ENCODE measurements at places on chromosomes 12 and 14. TPM values are rescaled to one million over a fixed set of nuclear protein-coding genes. Genes with fewer than 3 reads are reported as not detected.

- no peaks in the 10 kb centered on the region for H3K4me1 ChIP-seq
- H3K27ac ChIP-seq: no peak overlapping the region
- no peaks in the 10 kb centered on the region for H3K36me3 ChIP-seq
- no peak for DNase-seq
These were observed 73.2 kb upstream of the SCN8A start for GRCh38 chr12:51517800-51518199.

GRCh38 chr14:68612049-68612448, 180.8 kb downstream of the ZFP36L1 start:
- no peak overlapping the region for H3K27ac ChIP-seq
- DNase-seq: no peak
- H3K4me1 ChIP-seq: peaks cover 10% of the 10 kb centered on the region
- no peak overlapping the region for H3K4me3 ChIP-seq
- peaks cover 14% of the 10 kb centered on the region for H3K36me3 ChIP-seq

DNA sequence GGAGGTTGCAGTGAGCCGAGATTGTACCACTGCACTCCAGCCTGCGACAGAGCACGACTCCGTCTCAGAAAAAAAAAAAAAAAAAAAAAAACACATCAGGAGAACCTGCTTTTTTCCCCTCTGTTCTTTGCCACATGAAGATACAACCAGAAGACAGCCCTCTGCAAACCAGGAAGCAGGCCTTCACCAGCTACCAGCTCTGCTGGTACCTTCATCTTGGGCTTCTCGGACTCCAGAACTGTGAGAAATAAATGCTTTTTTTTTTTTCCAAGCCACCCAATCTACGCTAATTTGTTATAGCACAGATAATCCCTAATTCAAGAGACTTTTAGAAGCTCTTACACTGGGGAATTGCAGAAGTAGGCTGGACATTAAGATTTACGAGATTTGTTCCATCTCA, 121.2 kb downstream of the GARIN6 start:
- no peak for DNase-seq
- H3K27me3 ChIP-seq: no peaks in the 10 kb centered on the region
- no peak overlapping the region for H3K4me3 ChIP-seq
- no peak overlapping the region for H3K27ac ChIP-seq
- H3K4me1 ChIP-seq: no peaks in the 10 kb centered on the region
- no peaks in the 10 kb centered on the region for H3K36me3 ChIP-seq

DNA sequence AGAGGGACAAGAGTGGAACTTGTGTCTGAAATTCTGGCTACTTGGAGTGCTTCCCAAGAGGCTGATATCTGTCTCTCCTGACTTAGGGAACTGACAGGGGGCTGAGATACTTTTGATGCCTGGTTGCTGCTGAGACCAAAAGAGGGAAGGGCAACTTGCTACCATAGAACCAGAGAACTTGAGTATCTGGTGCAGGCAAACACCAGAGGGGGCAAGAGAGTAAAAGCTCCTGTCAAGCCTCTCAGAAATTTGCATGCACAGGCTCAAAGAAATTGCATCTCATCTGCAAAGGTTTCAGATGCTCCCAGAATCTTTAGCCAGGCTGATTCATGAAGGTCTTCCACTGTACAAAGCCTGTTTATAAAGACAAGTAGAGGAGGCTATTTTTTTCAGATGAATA, 391.3 kb upstream of the FOXG1 start:
- H3K27me3 ChIP-seq: no peaks in the 10 kb centered on the region
- H3K4me1 ChIP-seq: no peaks in the 10 kb centered on the region
- no peak overlapping the region for H3K4me3 ChIP-seq
- no peak for DNase-seq
- H3K36me3 ChIP-seq: no peaks in the 10 kb centered on the region
- H3K27ac ChIP-seq: no peak overlapping the region

DNA sequence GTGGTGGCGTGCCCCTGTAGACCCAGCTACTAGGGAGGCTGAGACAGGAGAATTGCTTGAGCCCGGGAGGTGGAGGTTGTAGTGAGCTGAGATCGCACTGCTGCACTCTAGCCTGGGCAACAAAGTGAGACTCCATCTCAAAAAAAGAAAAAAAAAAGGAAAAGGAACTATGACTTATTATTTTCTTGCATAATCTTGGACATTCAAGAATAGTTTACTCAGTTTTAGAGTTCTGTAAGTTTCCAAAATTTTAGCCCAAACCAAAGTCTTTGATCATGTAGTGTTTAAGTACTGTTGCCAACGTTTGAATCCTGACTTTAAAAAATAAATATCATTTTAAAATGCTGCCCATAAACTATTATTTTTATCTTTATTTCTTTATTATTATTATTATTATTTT, 6.2 kb downstream of the PSMA6 start:
- H3K27ac ChIP-seq: no peak overlapping the region
- no peak overlapping the region for H3K4me3 ChIP-seq
- no peak for DNase-seq
- peaks cover 69% of the 10 kb centered on the region for H3K4me1 ChIP-seq
- H3K27me3 ChIP-seq: no peaks in the 10 kb centered on the region
- peaks cover 50% of the 10 kb centered on the region for H3K36me3 ChIP-seq

- no peak overlapping the region for H3K4me3 ChIP-seq
- no peak for DNase-seq
- peaks cover 20% of the 10 kb centered on the region for H3K4me1 ChIP-seq
These were observed 3.9 kb upstream of the BLOC1S1 start for GRCh38 chr12:55711786-55712553.

DNA sequence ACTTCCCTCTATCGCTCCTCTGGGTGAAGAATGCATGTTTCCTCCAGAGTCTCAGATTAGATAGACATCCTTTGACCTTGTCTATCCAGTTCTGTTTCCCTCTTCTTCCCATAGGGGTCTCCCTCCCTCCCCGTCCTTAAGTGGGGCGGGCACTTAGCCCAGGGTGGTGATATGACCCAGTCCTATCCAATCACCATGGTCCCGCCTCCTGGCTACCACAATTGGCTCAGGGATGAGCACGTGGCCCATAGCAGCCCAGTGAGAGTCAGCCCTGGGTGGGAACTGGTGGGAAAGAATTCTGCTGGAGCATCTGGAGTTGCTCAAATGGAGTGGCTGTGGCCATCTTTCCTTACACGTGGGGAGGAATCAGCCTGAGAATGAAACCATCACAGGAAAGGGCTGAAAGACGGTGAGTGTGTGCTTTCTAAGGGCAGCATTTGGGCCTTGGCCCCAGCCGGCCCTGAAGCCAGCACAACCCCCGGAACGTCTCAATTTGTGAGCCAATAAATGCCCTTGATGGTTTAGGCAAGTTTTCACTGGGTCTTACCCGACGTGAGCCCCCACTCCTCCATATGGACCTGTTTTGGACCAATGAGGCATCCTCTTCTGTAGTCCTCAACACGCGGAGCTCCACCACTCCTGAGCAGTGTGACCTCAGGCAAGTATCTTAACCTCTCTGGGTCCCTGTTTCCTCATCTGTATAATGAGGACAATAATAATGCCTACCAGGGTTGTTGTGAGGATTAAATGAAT, 14.4 kb upstream of the MLXIP start:
- no peaks in the 10 kb centered on the region for H3K36me3 ChIP-seq
- H3K27me3 ChIP-seq: no peaks in the 10 kb centered on the region
- no peak overlapping the region for H3K4me3 ChIP-seq
- H3K4me1 ChIP-seq: peaks cover 17% of the 10 kb centered on the region
- peak; percentile 74 for DNase-seq

GRCh38 chr14:36756226-36756625, 94.6 kb downstream of the PAX9 start:
- H3K4me3 ChIP-seq: no peak overlapping the region
- H3K36me3 ChIP-seq: no peaks in the 10 kb centered on the region
- H3K27me3 ChIP-seq: no peaks in the 10 kb centered on the region
- DNase-seq: no peak
- no peak overlapping the region for H3K27ac ChIP-seq

DNA sequence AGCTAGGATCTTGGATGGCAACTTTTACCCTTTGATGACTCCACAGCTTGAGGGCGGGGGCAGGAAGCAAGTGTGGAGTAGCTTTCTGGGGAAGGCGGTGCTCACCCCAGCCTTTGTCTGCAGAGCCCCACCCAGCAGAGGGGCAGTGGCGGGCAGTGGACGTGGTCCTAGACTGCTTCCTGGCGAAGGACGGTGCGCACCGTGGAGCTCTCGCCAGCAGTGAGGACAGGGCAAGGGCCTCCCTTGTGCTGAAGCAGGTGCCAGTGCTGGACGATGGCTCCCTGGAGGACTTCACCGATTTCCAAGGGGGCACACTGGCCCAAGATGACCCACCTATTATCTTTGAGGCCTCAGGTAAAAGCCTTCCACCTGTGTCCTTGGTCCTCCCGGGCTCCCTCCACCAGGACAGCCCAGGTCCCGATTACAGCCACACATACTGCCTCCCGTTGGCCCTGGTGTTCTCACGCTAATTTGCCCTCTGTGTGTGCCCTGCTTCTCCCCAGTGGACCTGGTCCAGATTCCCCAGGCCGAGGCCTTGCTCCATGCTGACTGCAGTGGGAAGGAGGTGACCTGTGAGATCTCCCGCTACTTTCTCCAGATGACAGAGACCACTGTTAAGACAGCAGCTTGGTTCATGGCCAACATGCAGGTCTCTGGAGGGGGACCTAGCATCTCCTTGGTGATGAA, 1.2 kb downstream of the TAPBPL start:
- DNase-seq: peak; percentile 58
- H3K4me3 ChIP-seq: peak overlapping the region; percentile 97
- H3K4me1 ChIP-seq: peaks cover 58% of the 10 kb centered on the region
- H3K36me3 ChIP-seq: peaks cover 90% of the 10 kb centered on the region
- no peaks in the 10 kb centered on the region for H3K27me3 ChIP-seq

- H3K27me3 ChIP-seq: no peaks in the 10 kb centered on the region
- no peak for DNase-seq
- peak overlapping the region; percentile 31 for H3K4me3 ChIP-seq
- peak overlapping the region; percentile 95 for H3K27ac ChIP-seq
- H3K4me1 ChIP-seq: peaks cover 91% of the 10 kb centered on the region
- peaks cover 57% of the 10 kb centered on the region for H3K36me3 ChIP-seq
These were observed 32.2 kb downstream of the SH2B3 start for GRCh38 chr12:111437816-111438454.

GRCh38 chr12:88420457-88420856, 159.8 kb downstream of the KITLG start:
- H3K27ac ChIP-seq: no peak overlapping the region
- no peaks in the 10 kb centered on the region for H3K27me3 ChIP-seq
- no peak overlapping the region for H3K4me3 ChIP-seq
- no peak for DNase-seq

DNA sequence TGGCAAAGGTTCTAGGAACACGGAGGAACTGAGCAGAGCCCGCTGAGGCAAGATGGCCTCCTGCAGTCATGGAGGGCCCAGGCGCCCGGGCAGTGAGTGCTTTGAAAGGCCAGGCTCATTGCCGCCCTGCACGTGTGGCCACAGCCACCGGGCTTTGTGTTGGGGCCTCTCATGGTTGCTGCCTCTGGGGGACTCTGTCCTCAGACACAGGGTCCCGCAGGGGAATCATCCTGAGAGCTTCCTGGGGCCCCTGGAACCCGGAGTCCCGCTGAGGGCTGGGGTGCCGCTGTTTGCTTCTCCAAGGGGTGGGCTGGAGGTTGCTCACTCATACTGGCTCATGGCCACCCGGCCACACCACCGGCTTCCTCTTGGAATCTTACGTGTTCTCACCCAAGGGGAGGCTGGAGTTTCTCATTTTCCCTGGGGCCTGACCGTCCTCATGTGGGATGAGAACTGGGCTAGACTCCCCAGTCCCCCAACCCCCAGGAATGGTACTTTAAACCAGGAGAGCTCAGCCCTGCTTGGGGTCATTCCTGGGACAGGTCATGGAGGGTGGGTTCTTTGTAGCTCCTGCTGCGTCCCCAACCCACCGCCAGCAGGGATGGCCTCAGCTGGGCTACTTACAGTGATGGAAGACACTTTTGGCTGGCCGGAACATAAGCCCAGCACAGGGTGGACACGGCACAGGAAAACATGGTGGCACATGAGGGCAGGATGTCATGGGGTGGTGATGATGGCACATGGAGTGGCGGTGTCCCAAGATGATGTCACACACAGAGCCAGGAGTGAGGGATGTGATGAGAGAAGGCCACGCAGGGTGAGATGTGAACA, 21.1 kb upstream of the LRTM2 start:
- no peaks in the 10 kb centered on the region for H3K36me3 ChIP-seq
- no peak overlapping the region for H3K27ac ChIP-seq
- H3K4me1 ChIP-seq: peaks cover 4% of the 10 kb centered on the region
- no peak overlapping the region for H3K4me3 ChIP-seq
- H3K27me3 ChIP-seq: no peaks in the 10 kb centered on the region

- H3K36me3 ChIP-seq: no peaks in the 10 kb centered on the region
- DNase-seq: no peak
- H3K27ac ChIP-seq: no peak overlapping the region
- H3K27me3 ChIP-seq: peaks cover 9% of the 10 kb centered on the region
- no peaks in the 10 kb centered on the region for H3K4me1 ChIP-seq
- H3K4me3 ChIP-seq: no peak overlapping the region
These were observed 57.9 kb upstream of the ERGIC2 start for GRCh38 chr12:29438752-29439408.

DNA sequence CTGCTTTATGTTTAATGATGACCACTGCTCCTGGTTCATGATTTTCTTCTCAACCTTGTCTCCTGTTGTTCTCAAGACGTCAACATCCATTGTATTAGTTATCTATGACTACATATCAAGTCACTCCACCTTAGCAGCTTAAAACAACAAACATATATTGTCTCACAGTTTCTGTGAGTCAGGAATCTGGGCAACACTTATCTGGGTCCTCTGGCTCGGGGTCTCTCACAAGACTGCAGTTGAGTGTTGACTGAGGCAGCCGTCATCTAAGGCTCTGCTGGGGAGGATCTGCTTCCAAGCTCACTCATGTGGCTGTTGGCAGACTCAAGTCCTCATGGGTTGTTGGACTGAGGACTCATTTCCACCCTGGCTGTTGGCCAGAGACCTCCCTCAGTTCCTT, 27.3 kb upstream of the FRS2 start:
- no peak overlapping the region for H3K4me3 ChIP-seq
- no peaks in the 10 kb centered on the region for H3K27me3 ChIP-seq
- no peaks in the 10 kb centered on the region for H3K4me1 ChIP-seq
- no peaks in the 10 kb centered on the region for H3K36me3 ChIP-seq

DNA sequence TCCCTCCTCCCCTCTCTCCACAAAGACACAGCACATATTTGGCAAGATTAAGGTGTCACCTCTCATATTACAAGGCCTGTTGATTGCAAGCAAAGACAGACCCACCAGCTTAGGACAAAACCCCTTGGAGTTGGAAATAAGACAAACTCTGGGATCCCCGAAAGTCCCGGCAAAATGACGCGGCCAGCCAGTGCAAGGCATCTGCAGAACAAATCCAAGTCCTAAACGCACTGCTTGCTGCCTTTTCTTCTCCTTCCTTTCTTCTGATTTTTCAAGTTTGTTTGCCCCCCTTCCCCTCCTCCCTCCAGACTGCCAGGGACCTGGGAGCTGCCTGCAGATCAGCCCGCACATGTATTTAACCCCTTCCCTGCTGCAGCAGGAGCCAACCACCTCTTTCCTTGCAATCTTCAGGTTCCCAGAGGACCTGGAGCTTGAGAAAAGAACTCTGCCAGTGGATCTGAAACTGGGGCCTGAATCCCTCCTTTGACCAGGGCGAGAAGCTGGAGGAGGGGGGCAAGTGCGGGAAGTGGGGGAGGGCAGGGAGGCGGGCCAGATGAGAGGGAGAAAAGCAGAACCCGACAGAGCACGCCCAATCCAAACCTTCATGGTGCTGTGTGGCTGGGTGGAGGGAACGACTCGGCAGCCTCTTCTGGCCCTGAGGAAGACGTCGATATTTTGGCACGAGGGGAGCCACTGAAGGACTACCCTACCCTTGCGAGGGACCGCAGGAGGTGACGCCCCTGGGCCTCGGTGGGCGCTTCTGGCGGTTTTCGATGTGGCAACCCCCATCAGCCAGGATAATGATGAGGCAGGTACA, 2.0 kb upstream of the NTF3 start:
- DNase-seq: no peak
- H3K4me3 ChIP-seq: no peak overlapping the region
- H3K27ac ChIP-seq: no peak overlapping the region
- peaks cover 53% of the 10 kb centered on the region for H3K27me3 ChIP-seq
- no peaks in the 10 kb centered on the region for H3K36me3 ChIP-seq

The RNASE3 gene
- total RNA-seq: not detected

The KRT79 gene
- 0.87 TPM for total RNA-seq

The AP1G2 gene
- 155 TPM for total RNA-seq

The IKZF4 gene
- total RNA-seq: 20.8 TPM

The CYP27B1 gene
- total RNA-seq: 7.9 TPM
